ENCODE measurements at places on chromosomes 5 and 9.
A peak's percentile ranks its signal among the peaks of the same experiment; 100 is the strongest.

GRCh38 chr5:177547736-177548135 lies 6.6 kb downstream of the FAM193B start:
- DNase-seq = no peak

DNA sequence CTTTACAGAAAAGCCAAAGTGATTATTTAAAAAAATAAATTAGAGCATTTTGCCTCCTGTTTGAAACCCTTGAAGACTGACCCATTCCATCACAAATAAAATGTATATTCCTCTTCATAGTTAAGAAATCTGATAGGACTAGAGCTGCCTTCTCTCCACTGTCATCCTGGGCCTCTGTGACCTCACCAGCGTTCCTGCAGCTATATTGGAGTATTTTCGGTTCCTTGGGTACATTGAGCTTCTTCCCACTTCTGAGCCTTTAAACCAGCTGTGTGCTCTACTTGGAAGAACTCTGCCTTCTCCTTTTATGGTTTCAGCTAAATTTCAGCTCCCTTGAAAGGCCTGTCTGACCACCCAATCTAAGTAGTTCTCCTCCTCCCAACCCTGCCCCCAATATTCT lies 99.1 kb upstream of the ABCA1 start:
- DNase-seq = no peak

DNA sequence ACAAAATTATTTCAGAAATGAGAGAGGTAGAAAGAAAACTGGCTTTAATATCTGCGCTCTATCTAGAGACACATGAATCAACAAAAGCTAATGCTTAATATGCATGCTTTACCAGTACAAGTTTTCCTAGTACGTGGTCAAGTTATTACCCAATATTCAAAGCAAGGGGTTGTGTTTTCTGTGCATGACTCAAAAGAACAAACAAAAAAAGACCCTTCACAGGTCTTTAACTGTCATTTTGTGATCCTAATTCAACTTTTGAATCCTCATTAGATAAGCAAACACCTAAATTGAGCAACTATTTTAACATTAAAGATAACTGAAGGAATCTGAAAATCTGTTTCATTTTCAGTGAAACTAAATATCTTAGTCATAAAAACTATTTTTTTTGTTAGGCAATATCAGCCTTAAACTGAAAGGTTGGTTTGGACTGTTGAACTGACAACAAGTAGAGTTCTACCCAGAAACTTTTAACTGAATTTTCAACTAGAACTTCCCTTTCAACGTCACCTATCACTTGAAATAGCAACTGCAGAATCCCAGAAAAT lies 12.5 kb downstream of the ST8SIA4 start:
- DNase-seq = no peak

- no peak for DNase-seq
These were observed 125.7 kb downstream of the COL23A1 start for GRCh38 chr5:178464431-178465048.

GRCh38 chr5:159149085-159149484 lies 49.4 kb upstream of the EBF1 start:
- DNase-seq = no peak

- no peak for DNase-seq
These were observed 116.0 kb downstream of the VAV2 start for GRCh38 chr9:133876144-133876543.

- peak; percentile 96 for DNase-seq
These were observed 502.4 kb downstream of the GADD45G start for GRCh38 chr9:90107040-90107725.

Data from muscle of back (tissue), 13 donors.